Suprapubic skin (tissue), 4 donors: ENCODE measurements at places on chromosomes 1 and 21.

DNA sequence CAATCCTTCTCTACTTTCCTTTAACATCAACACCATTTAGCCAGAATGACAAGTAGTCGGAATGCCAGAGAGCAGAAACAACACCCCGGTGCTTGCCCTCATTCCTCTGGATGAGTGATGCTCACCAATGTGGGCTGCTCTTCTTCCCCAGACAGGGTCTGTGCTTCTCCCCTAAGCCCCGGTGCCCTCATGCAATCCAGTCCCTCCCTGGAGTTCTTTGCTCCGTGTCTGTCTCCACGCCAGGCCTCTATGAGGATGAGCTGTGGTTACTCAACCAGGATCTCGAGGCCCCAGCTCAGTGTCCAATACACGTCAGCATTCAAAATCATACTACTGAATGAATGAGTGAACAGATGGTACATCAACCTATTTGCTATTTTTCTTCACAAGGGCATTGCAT, 29.7 kb upstream of the PDE9A start:
- DNase-seq = peak; percentile 46

DNA sequence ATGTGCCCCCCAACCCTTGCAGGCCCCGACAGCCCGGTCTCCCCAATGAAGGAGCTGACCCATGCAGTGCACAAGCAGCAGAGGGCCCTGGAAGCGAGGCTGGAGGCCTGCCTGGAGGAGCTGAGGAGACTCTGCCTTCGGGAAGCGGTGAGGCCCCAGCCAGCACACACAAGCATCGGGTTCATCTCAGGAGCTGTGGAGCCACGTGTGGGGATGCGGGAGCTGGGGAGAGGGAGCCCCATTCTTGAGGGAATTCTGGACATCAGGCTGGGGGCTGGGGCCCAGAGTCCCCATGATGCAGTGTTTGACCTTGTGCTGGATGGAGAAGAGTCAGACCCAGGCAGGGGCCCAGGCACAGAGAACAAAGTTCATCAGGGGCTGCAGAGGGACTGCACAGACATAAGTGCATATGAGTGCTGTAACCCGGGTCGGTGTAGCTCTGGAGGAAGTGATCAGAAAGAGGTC, 4.8 kb downstream of the INAVA start:
- DNase-seq = no peak

- DNase-seq = peak; percentile 84
Measured at GRCh38 chr1:71047635-71048607, at the start of gene PTGER3. PTGER3 (minus strand) TSS chr1:71047816; CDS start chr1:71047577, 239 bp downstream.

DNA sequence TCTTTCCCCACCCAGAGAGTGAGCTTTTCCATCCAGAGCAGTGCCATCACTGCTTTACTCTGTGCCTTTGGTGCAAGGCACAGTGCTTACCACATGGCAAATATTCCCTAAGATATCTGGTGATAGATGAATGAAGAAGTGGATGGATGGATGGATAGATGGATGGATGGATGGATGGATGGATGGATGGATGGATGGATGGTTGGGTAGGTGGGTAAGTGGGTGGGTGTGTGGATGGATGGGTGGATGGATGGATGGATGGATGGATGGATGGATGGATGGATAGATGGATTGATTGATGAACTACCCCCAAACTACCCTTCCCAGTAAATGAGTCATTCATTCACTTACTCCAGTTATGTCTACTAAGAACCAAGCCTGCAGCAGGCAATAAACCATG, 42.9 kb upstream of the SLC44A3 start:
- DNase-seq = no peak

GRCh38 chr1:179930867-179931266, 23.7 kb upstream of the CEP350 start:
- DNase-seq = no peak

DNA sequence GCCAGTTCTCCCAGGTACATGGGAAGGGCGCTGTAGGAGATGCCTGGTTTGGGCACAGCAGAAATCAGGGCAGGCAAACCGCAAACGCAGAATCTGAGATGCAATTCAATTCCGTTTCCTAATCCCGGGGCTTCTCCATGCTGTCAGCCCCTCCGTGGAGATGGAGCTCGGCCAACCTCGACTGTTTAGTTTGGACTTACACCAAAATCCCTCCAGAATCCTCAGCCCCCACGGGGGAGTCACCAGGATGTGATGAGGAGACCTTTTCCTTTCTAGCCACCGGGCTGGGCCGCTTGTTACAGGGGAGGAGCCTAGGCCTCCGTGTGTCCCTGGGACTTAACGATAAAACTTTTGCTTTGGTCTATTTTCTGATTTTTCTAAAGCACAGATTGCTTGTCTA, 7.9 kb downstream of the SLC2A7 start:
- DNase-seq = no peak

GRCh38 chr1:87329051-87329525, 408 bp downstream of the LMO4 start:
- peak; percentile 85 for DNase-seq

- DNase-seq = no peak
Measured at GRCh38 chr1:156540955-156541354, 31.4 kb downstream of the IQGAP3 start.

DNA sequence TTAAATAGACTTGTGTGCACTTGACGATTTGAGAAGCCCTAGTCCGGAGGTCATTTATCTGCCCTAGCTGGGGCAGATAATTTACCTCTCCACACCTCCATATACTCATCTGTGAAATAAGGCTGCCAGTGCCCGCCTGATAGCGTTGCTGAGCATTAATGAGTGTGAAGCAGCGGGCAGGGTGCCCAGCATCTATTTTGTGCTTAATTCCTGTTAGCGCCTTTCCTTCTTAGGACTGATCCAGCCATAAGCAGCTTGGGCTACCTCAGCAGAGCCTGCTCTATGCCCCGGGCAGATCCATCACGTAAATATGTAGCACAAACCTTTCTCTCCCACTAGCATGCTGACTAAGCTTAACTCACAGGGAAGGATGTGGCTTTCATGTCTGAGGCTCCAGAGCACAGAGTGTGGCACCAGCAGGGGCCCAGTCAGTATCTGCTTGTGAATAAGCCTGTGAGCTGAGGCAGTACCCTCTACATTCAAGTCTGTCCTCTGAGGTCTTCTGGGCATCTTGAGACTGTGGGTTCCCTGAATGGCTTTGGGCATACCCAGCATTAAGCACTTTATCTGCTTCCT, 21.5 kb upstream of the RNF187 start:
- DNase-seq = no peak

- no peak for DNase-seq
Measured at GRCh38 chr1:42935971-42936308, 22.7 kb downstream of the SLC2A1 start.

- no peak for DNase-seq
Measured at GRCh38 chr1:236907205-236907604, 97.0 kb downstream of the MT1HL1 start.

- no peak for DNase-seq
Measured at GRCh38 chr1:65360648-65361047, 51.3 kb downstream of the DNAJC6 start.

DNA sequence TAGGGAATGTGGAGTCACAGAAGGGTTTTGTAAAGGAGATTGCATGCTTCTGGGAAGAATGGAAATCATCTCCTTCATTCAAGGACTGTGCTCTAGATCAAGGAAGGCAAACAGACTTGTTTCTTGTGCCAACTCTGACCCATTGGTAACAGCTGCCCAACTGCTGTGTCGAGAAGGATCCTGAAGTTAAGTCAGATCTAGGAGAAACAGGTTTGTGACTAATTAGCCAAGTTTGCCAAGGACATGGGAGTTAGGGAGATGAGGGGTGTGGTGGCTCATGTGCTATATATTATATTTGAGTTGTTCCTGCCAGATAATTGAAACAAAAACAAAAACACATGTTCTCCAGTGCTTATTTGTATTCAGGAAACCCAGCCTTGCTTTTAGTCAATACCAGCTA, 251.2 kb upstream of the USP24 start:
- DNase-seq = no peak

GRCh38 chr1:147201276-147201675, 23.9 kb downstream of the FMO5 start:
- no peak for DNase-seq

DNA sequence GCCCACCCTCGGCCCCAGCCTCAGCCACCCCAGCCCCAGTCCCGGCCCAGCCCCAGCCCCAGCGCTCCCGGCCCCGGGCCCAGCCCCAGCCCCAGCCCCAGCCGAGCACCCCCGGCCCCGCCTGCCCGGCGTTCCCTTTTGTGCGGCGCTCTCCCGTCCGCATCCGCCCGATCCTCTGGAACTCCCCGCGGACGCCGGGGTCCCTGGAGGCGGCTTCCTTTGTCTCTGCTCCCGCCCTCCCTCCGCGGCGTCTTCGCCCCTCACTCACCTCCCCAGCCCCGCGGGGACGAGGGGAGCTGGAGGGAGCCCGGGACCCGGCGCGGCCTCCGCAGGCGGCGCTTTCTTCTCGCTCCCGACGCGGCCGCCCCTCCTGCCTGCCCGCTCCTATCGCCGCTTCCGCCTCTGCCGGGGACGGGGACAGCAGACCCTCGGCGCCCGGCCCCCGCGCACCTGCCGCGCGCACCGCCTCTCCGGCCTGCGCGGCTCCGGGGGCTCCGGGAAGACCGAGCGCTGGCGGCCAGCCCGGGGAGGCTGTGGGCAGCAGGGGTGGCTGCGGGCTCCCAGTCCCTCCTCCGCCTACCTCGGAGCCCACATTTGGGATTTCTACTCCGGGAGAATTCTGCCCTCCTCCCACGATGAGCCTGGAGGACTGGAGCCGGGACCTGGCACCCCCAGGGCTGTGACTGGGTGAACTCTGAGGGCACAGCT, 14.0 kb downstream of the AGRN start:
- no peak for DNase-seq

- no peak for DNase-seq
Measured at GRCh38 chr1:99986656-99987225, 16.9 kb downstream of the SLC35A3 start.

- peak; percentile 91 for DNase-seq
Measured at GRCh38 chr1:32205401-32206370, at the start of gene IQCC. IQCC (plus strand) TSS chr1:32205671; CDS start chr1:32205682, 11 bp downstream.

DNA sequence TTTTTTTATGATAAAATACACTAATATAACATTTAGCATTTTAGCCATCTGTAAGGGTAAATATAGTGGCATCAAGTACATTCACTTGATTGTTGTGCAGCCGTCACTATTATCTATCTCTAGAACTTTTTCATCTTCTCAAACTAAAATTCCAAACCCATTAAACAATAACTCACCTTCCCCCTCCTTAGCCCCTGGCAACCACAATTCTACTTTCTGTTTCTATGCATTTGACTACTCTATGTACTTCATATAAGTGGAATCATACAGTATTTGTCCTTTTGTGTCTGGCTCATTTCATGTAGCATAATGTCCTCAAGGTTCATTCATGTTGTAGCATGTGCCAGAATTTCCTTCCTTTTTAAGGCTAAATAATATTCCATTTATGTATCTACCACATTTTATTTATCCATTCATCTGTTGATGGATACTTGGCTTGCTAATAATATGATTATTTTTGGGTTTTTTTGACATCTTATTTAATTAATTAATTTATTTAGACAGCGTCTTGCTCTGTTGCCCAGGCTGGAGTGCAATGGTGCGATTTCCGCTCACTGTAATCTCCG, 69.6 kb upstream of the MACF1 start:
- DNase-seq = no peak

DNA sequence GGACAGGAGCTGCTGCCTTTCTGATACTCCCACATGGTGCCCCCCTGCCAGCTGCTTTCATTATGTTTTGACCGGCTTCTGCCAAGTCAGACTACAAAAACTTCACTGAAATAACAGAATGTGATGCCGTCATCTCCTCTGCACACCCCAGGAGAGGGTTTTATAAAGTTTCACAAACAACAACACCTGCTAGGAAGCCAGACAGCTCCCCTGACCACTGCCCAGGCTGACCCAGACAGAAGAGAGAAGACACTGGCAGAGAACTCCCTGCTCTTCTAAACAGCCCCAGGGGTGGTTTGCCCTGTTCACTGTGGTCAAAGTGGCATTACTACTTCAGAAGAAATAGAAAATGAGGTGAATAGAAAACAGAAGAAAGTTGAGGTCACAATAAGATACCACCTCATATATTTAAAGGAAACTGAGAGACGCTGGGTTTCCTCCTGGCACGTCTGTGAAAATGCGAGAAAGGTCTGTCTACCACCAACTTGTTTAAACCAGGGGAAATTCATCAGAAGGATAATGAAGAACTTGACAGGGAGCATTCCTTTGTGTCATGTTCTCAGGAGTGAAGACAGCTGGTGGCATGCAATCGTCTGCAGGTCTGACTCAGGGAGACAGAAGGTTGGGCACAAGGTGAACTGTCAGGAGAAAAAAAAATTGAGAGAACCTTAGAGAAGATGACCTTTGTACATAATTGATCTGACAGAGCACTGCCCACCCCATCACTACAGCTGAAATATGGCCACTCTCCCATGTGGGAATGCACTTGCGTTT, 119.0 kb upstream of the NFIA start:
- DNase-seq = no peak

DNA sequence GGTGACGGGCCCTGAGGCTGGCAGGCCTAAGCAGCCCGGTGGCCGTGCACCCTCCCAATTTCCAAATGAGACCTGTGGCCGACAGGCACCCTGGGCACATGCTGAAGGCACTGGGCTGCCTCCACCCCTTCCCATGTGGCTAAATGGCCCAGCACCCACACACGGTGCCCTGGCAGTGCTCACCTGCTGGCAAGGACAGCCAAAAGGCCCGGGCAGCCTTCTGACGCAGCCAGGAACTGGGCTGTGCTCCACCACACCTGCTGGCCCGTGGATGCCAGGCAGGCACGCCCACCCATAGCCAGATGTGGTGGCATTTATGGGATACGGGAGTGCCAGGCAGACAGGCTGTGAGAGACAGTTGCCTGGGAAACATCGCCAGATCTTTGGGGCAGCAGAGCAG, 4.0 kb upstream of the FAAP20 start:
- no peak for DNase-seq

GRCh38 chr1:3236955-3237354, 168.0 kb downstream of the PRDM16 start:
- no peak for DNase-seq

GRCh38 chr1:83857716-83858115, 141.2 kb downstream of the TTLL7 start:
- DNase-seq = no peak

- DNase-seq = no peak
Measured at GRCh38 chr1:113677250-113678158, 81.8 kb downstream of the PHTF1 start.
